SHP77 treated with DMSO at 0.1 percent for 48 hours (cell line): ENCODE measurements at places on chromosomes 11 and 22.

- no peak for DNase-seq
Observed at GRCh38 chr22:17724241-17724640, 50.0 kb downstream of the BID start.

- peak; percentile 53 for DNase-seq
Observed at GRCh38 chr11:111841370-111842053, 29.9 kb downstream of the ALG9 start.

DNA sequence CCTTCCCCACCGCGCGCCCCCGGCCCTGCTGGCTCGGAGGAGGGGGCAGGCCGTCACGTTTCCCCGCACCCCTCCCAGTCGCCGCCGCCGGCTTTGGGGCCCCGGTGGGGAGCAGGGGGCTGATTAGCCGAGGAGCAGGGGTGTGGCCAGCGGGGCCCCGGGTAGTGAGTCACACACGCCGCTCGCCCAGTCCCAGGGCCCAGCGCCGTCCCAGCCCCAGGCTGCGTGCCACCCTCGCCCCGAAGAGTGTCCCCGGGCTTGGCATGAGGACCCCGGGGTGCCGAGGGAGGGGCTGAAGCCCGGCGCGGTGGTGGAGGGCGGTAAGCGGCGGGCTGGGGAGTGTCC, 34.4 kb downstream of the PRDM11 start:
- no peak for DNase-seq

GRCh38 chr11:7538466-7539454, 25.0 kb downstream of the PPFIBP2 start:
- DNase-seq = no peak

- DNase-seq = no peak
Observed at GRCh38 chr11:70134490-70134889, 56.4 kb downstream of the ANO1 start.

GRCh38 chr22:28027453-28028448, 108.7 kb upstream of the PITPNB start:
- DNase-seq = no peak

- peak; percentile 30 for DNase-seq
Observed at GRCh38 chr22:37623075-37624016, 14.7 kb downstream of the GGA1 start.
